ENCODE measurements at places on chromosomes 11 and 22.

- DNase-seq, result no peak
Observed at GRCh38 chr11:9720290-9720630, 56.4 kb downstream of the SWAP70 start.

DNA sequence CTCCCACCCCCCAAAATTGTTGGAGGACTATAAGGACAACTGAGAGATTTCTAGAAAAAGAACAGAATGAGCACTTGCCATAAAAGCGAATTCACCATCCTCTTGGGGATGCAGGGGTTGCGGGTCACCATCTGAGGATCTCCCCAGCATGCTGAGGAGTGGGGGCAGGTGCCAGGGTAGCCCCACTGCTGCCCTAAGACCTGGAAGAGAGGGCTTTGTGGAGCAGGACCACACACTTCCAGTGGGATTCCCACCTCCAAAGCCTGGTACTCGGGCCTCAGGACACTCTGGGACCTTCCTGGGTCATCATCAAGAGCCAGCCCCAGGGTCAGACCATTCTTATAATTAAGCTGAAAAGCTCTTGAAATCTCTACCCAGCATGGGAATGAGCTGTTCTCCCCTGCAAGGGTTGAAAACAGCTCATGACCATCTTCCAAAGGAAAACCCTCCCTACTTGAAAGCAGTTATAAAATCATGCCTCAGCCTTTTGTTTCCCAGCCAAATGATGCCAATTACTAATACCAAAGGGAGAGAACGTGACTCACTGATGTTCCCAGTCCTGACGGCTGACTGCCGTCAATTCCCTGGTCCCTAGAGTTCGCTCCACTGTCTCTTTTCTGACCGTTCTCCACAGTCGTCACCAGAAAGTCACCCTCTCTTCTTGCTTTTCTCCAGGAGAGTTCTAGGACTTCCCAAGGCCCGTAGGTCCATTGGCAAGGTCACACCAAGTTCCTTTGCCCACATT lies 76.8 kb upstream of the CREB3L1 start:
- no peak for DNase-seq

GRCh38 chr11:112785149-112785548 lies 176.1 kb upstream of the NCAM1 start:
- DNase-seq, result no peak

- no peak for DNase-seq
Observed at GRCh38 chr11:125129316-125129993, 18.0 kb upstream of the TMEM218 start.
